PC-3 (cell line): ENCODE measurements at places on chromosomes 2 and 18. TPM values are rescaled to one million over a fixed set of nuclear protein-coding genes. Genes with fewer than 3 reads are reported as not detected.

GPR35 gene
- total RNA-seq, result 2.4 and 5.2 TPM in 2 replicates

PIGN gene
- 20.3 and 22.7 TPM in 2 replicates for total RNA-seq

CSRNP3 gene
- 2.2 and 8.3 TPM in 2 replicates for total RNA-seq

SCN2A gene
- total RNA-seq, result 0.07 and 0.46 TPM in 2 replicates

SLC9A4 gene
- 0.04 TPM in 1 of 2 replicates, not detected in the other for total RNA-seq

TCF23 gene
- not detected in 2 replicates for total RNA-seq

OTOF gene
- not detected in 2 replicates for total RNA-seq

MATN3 gene
- total RNA-seq, result 1.1 and 1.6 TPM in 2 replicates

B3GNT7 gene
- total RNA-seq, result 11.0 and 11.2 TPM in 2 replicates

LAMA1 gene
- not detected in 2 replicates for total RNA-seq

DNA sequence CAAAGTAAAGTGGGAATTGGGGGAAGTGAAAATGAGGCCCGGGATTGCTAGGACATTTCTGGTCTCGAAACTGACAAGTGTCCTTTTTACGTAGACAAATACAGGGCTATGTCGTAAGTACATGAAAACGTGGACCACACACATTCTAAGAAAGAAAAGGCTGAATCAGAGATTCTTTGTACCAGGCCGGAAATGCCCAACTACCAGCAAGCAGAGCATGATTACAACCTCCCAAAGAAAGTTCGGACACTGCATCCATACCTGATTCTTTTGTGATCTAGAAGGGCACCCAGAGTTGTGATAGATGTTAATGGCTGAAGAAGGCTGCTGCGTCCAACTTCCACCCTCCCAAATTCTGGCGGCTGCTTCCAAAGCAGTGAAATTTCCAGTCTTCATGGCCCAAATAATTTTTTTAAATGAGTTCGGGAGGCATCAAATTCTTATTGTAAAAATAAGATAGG lies 1.7 kb downstream of the RBMS1 start:
- DNase-seq, result peak; percentile 45

DNA sequence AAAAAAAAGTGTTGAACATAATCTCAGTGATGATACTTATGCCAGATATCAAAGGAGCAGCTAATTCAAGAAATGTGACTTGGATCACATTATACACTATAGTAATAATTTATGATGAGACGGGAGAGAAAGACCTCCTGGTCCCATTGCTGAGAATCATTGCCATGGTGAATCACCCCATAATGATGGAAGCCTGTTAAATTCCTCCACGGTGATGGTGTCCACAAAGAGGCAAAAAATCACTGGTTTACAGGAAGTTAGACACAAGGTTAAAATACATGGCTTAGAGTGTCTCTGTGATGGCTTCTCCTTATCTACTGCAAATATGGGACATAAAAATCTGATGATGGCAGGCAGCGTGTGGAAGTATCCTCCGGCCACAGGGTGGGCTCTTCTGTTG lies 210.0 kb downstream of the CDH2 start:
- DNase-seq, result no peak

DNA sequence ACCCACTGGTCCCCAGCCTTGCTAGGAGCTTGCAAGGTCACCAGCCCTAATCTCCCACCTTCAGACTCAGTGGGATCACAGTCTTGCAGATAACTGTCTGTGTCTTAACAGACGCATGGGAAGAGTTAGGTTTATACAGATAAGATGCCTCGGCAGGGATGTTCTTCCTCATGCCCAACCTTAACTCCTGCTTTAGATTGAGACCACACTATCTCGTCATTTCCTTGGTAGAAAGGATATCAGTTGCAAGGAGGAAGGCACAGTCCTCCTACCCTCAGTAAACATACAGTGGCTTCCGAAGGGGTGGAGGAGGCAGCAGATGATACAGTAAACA lies 7.2 kb downstream of the NT5DC4 start:
- DNase-seq, result no peak

- no peak for DNase-seq
These were observed 133.9 kb downstream of the TGIF1 start for GRCh38 chr18:3583873-3584247.

GRCh38 chr18:75360215-75360614 lies 67.3 kb downstream of the SMIM21 start:
- no peak for DNase-seq

GRCh38 chr2:129930451-129930850 lies 49.0 kb upstream of the RAB6C start:
- DNase-seq, result no peak

DNA sequence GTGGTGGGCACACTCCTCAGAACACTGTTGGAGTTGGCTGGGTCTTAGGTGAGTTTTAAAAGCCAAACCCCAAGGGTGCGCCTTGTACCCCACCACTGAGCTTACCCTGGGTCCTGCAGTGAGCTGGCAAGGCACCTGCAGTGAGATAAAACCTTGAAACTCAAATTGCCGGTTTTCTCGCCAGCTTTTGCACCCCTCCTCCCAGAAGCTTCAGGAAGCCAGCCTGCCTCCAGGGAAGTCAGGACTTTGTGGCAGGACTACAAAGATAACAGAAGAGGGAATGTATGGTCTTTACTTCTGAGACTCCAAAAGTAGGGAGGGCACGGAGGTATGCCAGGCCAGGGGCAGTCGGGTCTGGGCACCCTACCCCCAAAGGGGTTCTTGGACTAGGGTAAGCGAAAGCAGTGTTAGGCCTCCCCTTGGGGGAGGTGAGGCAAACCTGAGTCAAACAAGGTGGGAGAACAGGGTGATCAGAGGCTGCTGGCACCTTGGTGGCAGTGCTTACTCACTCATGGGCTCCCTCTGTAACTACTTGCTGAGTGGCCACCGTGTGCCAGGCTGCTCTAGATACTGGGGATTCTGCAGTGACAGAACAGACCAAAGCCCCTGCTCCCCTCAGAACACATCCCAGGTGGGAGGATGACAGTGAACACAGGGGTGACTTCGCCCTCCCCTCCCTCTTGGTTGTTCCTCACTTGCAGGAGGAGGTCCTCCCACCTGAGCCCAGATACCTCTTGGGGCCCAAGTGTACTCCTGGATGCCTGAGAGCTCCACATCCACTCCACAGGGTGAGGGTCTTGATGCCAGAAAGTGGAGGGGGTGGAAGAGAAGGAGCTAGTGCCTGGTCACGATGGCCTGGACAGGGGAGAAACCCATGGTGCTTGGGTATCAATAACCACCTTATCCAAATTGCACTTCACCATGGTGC lies 69.3 kb upstream of the RGPD5 start:
- DNase-seq, result no peak

GRCh38 chr2:135494917-135495316 lies 36.1 kb downstream of the ZRANB3 start:
- no peak for DNase-seq

DNA sequence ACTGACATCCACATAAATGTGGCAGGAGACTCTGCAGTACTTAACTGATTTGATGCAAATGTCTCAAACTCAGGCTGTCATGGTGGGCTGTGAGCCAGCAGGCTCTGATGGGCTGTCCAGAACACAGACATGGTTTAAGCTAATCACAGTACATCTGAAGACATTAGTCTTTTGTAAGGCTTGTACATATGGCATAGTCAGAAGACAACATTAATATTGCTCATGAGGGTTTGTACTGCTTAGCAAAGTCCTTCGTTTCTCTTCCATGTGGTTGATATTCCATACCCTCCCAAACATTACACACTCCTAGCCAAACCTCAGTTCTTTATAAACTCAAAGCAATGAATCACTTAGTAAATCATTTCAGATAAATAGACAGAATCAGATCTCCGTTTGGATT lies 330.6 kb downstream of the RND3 start:
- DNase-seq, result no peak

DNA sequence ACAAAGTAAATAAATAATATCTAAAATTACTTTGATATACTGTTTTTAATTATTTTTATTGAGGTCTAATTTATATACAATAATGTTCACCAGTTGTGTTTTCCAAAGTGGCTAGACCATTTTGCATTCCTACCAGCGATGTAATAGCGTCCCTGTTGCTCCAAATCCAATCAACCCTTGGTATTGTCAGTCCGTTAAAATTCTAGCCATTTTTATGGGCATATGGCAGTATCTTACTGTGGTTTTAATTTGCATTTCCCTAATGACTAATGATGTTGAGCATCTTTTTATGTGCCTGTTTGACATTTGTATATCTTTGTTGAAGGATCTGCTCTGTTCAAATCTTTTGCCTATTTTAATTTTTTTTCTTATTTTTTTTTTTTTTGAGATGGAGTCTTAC lies 185.0 kb downstream of the PRPF40A start:
- no peak for DNase-seq

DNA sequence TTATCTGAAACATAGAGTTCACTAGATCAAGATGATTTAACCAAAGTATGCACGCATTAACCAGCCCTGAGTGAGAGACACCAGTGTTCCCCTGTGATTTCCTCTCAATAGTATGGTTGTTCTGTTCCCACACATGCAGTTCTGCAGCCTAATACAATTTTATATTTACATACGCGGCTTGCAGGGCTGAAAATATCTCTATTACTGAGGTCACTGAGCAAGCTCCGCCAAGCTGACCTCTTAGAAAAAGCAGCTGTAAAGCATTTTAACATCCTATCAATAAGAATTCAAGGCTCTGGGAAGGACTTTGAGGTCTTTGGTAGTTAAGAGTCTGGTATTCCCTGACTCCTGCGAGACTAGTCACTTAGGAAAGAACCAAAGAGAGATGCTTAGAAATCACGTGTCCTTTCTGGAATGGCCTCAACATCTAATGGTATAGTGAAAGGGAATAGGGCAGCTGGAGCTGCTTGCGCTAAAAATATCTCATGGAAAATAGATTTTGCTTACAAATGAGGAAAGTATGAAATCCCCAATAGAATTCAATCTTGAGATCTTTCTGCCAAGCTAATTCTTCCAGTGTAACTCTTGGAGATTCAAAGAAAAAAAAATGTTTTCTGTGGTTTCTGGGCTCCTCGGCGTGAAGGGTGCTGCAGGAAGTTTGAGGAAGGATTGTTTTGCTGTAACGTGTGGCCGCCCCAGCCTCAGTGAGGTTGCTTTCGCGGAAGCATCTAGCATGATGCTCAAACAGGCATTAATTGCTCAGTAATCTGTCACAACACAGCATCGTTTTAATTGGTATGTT lies 59.2 kb downstream of the DOCK10 start:
- DNase-seq, result no peak

DNA sequence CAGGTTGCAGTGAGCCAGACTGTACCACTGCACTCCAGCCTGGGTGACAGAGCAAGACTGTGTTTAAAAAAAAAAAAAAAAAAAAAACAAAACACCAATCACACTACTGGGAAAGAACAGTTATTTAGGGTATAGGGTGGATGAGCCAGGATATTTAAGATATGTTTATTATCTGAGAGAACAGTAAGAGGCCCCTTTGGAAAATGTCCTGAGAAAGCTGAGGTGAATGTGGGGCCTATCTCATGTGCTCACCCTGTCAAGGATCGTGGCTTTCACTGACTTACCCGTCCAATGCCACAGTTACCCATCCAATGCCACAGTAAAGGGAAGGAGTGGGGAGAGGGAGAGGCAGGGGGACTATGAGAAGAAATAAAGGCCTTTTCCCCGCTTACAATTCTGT lies 19.9 kb upstream of the ENOSF1 start:
- DNase-seq, result no peak

DNA sequence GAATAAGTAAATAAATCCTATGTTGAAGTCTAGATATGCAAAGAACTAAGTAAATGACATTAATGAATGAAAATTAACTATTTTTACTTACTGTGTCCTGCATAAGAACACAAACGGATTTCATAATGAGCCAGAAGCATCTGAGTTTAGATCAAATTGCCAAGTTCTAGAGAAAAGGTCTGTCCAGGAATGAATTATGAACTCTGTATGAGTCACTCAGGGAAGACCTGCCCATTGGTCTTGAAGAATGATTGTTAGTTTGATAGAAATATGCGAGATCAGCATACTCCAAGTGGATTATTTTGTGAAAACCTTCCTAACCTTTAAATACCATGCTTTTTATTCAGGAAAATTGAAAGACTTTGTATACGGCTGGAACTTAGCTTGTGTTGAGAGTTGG lies 189.5 kb downstream of the DOK6 start:
- DNase-seq, result peak; percentile 17

DNA sequence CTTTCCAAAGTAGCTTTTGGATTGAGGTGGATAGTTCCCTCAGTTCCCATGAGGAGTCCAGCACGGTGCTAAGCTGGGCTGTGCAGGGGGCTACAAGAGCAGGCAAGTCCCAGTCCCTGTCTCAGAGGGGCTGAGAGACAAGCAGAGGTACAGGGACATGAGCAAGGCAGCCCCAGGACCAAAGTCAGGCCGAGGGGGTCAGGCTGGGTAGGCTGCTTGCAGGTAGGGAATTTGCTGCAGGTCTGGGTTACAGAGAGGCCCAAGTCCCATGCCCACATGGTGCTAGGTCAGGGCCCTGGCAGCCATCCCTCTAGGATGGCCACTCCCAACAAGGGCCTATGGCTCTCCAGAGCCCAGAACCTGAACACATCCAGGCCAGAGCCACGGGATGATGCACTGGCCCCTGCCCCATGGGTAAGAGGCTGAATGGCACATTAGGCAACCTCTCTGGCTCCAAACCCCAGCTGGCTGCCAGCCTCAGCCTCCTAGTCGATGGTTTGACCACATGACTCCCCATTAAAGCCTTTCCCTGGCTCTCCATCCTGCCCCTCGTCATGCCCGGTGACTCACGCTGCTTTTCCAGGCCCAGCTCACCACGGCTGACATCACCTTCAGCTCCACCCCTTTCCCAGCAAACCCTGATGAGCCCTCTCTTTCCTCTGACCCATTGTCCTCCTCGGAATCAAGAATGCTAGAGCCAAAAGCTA lies 83.7 kb downstream of the SDC1 start:
- DNase-seq, result peak; percentile 93

DNA sequence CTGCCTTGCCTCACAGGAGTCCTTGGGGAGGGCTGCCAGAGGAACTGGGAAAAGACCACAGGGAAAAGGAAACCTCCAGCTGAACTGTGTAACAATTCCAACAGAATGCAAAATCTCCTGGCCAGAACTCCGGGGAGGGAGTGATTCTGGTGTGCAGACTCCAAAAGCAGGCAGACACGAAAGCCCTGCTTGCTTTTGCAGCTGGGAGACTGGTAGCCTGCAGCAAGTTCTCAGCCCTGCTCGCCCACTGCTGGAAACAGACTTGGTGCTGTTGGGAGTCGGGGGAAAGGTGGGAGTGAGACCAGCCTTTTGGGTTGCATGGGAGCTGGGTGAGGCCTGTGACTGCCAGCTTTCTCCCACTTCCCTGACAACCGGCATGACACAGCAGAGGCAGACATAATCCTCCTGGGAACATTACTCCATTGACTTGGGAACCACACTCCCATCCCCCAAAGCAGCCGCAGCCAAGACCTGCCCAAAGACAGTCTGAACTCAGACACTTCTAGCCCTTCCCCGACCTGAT lies 26.0 kb upstream of the NMI start:
- DNase-seq, result no peak

GRCh38 chr18:12064086-12064763 lies 29.4 kb upstream of the ANKRD62 start:
- DNase-seq, result no peak

DNA sequence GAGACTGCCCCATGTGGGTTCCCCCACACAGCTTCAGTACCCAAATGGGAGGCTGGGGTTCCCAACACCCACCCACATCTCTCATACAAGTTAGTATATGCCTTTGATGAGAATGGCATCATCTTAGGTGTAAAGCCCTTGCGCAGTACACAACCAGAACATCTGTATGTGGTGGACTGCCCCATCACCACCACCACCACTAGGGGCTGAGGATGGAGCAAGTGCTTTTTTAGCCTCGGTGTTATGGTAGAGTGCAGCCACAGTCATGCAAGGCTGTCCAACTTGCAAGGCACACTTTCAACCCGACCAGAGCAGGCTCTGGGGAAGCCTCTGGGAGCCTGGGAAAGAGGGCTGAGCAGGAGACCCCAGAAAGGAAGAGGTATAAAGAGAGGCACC lies 241.2 kb downstream of the TFCP2L1 start:
- DNase-seq, result no peak

- peak; percentile 89 for DNase-seq
These were observed 49.9 kb upstream of the SLC35F5 start for GRCh38 chr2:113806217-113806913.
